Mesothelial cell of epicardium (in vitro differentiated cells): ENCODE measurements at places on chromosomes 5 and 9. TPM values are rescaled to one million over a fixed set of nuclear protein-coding genes. Genes with fewer than 3 reads are reported as not detected.
A peak's percentile ranks its signal among the peaks of the same experiment; 100 is the strongest.

GRCh38 chr5:76990899-76991459, 38.1 kb downstream of the CRHBP start:
- H3K4me1 ChIP-seq: peaks cover 3% of the 10 kb centered on the region
- no peak overlapping the region for H3K27ac ChIP-seq
- no peaks in the 10 kb centered on the region for H3K27me3 ChIP-seq
- DNase-seq: no peak

GRCh38 chr5:175629261-175629660, 28.6 kb upstream of the HRH2 start:
- H3K4me3 ChIP-seq: no peak overlapping the region
- no peak overlapping the region for H3K27ac ChIP-seq
- no peaks in the 10 kb centered on the region for H3K4me1 ChIP-seq
- DNase-seq: no peak
- no peaks in the 10 kb centered on the region for H3K36me3 ChIP-seq

DNA sequence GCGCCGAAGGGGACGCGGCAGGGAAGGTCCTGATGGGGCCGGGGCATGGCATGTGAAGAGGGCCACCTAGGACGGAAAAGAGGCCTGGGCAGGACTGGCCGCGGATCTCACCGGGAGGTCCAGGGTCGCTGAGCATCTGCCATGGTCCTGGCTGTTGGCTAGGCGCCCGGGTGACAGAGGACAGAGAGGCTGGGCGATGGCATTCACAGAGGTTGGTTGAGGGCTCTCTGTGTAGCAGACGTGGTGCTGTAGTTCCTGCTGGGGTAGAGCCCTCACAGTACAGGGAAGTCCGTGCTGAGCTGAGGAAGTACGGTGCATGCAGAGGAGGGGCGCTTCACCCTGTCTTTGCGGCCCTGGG, 427 bp downstream of the PCYOX1L start:
- H3K4me1 ChIP-seq: peaks cover 10% of the 10 kb centered on the region
- H3K36me3 ChIP-seq: peaks cover 8% of the 10 kb centered on the region

- no peak overlapping the region for H3K4me3 ChIP-seq
- H3K27me3 ChIP-seq: no peaks in the 10 kb centered on the region
- peaks cover 7% of the 10 kb centered on the region for H3K4me1 ChIP-seq
- H3K27ac ChIP-seq: no peak overlapping the region
These were observed 3.1 kb downstream of the TOR1B start for GRCh38 chr9:129806061-129806460.

DNA sequence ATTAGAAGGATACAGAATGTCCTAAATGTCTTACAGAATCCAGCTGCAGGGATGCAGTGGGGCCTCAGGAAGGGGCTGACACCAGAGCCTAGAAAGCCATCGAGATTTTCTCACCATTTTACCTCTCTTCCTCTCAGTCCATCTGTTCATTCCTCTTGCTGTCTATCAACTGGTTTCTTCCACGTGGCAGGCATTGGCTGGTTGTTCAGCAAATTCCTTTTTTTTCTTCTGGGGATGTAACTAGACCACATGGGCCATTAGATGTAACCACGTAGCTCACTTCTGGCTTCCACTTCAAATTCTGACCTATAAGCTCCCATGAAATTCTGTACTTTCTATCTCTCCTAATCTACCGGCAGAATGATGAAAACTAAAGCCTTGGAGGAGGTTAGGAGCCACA, 93.6 kb upstream of the MTAP start:
- no peak overlapping the region for H3K4me3 ChIP-seq
- peaks cover 50% of the 10 kb centered on the region for H3K4me1 ChIP-seq
- H3K36me3 ChIP-seq: no peaks in the 10 kb centered on the region
- H3K27me3 ChIP-seq: no peaks in the 10 kb centered on the region
- H3K27ac ChIP-seq: peak overlapping the region; percentile 22
- DNase-seq: no peak

GRCh38 chr5:129771058-129771838, 23.4 kb downstream of the MINAR2 start:
- DNase-seq: peak; percentile 51
- no peaks in the 10 kb centered on the region for H3K36me3 ChIP-seq
- H3K4me1 ChIP-seq: peaks cover 26% of the 10 kb centered on the region
- no peaks in the 10 kb centered on the region for H3K27me3 ChIP-seq
- peak overlapping the region; percentile 36 for H3K27ac ChIP-seq

GRCh38 chr5:154406231-154406630, 39.6 kb upstream of the SAP30L start:
- H3K27me3 ChIP-seq: peaks cover 17% of the 10 kb centered on the region
- H3K27ac ChIP-seq: no peak overlapping the region
- no peaks in the 10 kb centered on the region for H3K36me3 ChIP-seq
- DNase-seq: no peak

- H3K27ac ChIP-seq: no peak overlapping the region
- DNase-seq: no peak
- H3K27me3 ChIP-seq: no peaks in the 10 kb centered on the region
- H3K36me3 ChIP-seq: no peaks in the 10 kb centered on the region
- no peak overlapping the region for H3K4me3 ChIP-seq
- peaks cover 31% of the 10 kb centered on the region for H3K4me1 ChIP-seq
These were observed 276.3 kb downstream of the EPB41L4A start for GRCh38 chr5:112142769-112143270.

- DNase-seq: no peak
- H3K4me1 ChIP-seq: peaks cover 20% of the 10 kb centered on the region
- no peak overlapping the region for H3K4me3 ChIP-seq
- H3K27me3 ChIP-seq: peaks cover 18% of the 10 kb centered on the region
- H3K36me3 ChIP-seq: peaks cover 2% of the 10 kb centered on the region
- H3K27ac ChIP-seq: no peak overlapping the region
These were observed 78.0 kb upstream of the TNC start for GRCh38 chr9:115195912-115196311.

DNA sequence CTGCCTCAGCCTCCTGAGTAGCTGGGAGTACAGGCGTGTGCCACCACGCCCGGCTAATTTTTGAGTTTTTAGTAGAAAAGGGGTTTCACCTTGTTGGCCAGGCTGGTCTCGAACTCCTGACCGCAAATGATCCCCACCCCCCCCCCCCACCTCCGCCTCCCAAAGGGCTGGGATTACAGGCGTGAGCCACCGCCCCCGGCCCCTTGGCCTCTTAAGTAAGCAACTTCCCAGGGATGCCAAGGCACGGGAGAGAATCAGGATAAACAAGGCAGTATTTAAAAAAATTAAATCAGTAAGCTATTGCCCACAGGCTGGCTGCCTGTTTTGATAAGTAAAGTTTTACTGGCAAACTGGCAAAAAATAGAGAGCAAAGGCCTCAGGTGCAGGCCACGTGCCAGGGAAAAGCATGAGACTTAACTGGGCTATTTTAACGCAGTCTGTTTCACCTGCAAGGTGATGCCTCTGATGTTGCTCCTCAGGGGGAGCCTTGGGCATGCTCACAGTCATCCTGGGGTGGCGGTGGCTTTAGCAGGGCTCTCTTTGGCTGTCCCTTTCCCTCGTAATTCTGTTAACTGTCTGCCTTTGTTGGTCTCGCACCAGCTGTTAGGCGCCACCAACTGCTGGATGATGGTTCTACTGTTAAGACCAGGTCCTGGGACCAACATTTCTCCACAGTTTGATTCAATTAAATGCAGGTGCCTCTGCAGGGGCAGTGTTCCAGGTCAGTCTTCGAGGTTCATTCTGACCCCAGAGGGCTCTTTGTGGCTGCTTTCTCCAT, 19.4 kb upstream of the RNF130 start:
- no peaks in the 10 kb centered on the region for H3K36me3 ChIP-seq
- no peaks in the 10 kb centered on the region for H3K27me3 ChIP-seq
- peak overlapping the region; percentile 59 for H3K4me3 ChIP-seq
- no peak overlapping the region for H3K27ac ChIP-seq
- DNase-seq: no peak

DNA sequence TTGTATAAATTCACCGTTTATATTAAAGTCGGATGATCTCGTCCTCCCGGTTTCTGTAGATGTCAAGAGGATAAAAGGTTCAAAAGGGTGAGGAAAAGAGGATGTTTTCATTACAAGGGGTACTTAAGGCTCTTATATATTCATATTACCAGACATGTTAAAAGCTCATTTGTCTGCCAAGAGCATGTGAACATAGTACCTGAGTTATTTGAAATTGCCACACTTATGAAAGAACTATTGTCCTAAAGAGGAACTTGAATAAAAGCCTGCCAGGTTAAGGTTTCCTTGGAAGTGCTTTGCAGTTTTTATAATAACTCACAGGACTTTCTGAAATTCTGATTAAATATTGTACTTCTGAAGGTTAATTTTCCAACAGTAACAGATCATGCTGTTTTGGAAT, 1915.1 kb downstream of the MAT2B start:
- H3K27me3 ChIP-seq: no peaks in the 10 kb centered on the region
- no peaks in the 10 kb centered on the region for H3K36me3 ChIP-seq
- no peak overlapping the region for H3K4me3 ChIP-seq
- no peak for DNase-seq
- no peak overlapping the region for H3K27ac ChIP-seq
- no peaks in the 10 kb centered on the region for H3K4me1 ChIP-seq

GRCh38 chr5:167626341-167627123, 664.9 kb upstream of the WWC1 start:
- no peaks in the 10 kb centered on the region for H3K36me3 ChIP-seq
- H3K27ac ChIP-seq: no peak overlapping the region
- no peak overlapping the region for H3K4me3 ChIP-seq
- peaks cover 9% of the 10 kb centered on the region for H3K4me1 ChIP-seq

GRCh38 chr9:99931155-99931840, 24.8 kb downstream of the STX17 start:
- no peak overlapping the region for H3K4me3 ChIP-seq
- no peak overlapping the region for H3K27ac ChIP-seq
- H3K36me3 ChIP-seq: peaks cover 40% of the 10 kb centered on the region
- DNase-seq: no peak

DNA sequence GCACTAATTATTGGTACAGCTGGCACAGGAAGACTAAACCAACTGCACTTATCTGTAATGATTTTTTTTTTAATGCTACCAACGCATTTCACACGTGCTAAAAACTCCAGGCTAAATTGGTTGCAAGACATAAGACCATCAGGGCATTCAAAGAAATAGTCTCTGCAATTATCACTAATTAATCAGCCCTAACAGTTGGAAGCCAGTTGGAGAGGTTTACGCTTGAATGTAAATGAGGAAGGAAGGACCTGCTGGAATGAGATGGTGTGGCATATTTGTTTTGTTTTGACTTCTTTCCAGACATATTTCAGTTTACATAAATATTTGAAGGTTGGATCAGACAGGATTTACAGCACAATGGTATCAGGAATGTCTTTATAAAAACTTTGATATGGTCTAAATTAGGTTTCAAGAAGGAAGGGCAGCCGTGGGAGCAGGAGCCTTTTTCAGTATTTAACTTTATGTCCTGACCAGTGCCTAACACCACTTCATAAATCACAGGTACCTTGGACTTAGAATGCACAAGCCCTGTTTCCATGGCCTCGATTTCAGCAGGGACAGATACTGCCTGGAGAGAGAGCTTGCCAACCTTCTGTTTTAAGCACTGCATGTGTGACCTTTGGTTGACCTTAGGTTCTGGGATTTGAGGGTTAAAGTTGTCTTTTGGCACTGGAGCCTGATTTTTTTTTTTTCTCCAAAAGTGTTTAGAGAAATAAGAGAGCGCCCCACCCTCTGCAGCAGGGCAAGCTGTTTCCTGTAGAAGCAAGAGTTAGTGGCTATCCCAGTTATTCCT, 199.8 kb upstream of the MAP3K1 start:
- H3K27ac ChIP-seq: peak overlapping the region; percentile 93
- H3K4me3 ChIP-seq: no peak overlapping the region
- DNase-seq: no peak
- peaks cover 16% of the 10 kb centered on the region for H3K36me3 ChIP-seq
- H3K4me1 ChIP-seq: peaks cover 29% of the 10 kb centered on the region

DNA sequence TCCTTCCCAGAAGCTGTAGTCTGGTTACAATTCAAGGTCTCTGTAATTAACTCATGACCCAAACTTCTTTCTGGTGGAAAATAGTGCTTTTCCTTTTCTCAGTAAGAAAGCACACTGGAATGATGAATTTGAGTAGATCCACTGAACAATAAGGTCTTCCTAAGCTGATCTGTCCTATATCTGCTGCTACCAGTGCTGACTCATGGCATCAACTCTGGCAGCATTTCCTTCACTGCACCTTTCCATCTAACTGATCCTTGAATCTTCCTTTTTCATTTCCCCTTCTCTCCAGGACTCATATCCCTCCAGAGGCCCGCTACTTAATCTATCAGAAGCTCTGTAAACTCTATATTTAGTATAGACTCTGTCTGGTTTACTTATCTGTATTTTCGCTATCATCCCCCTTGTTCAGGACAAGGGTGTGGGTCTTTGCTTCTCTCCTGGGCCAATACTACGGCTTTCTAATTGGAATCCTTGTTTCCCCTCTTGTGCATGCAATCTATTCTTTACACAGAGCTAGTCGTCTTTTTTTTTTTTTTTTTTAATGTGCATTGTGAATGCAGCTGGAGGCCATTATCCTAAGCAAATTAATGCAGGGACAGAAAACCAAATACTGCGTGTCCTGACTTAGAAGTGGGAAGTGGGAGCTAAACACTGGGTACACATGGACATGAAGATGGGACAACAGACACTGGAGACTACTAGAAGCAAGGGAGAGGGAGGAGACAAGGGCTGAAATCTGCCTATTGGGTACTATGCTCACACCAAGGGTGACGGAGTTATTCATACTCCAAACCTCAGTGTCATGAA, 192.2 kb upstream of the RPS23 start:
- no peak overlapping the region for H3K4me3 ChIP-seq
- H3K27ac ChIP-seq: peak overlapping the region; percentile 1
- H3K27me3 ChIP-seq: no peaks in the 10 kb centered on the region
- H3K36me3 ChIP-seq: no peaks in the 10 kb centered on the region
- H3K4me1 ChIP-seq: peaks cover 7% of the 10 kb centered on the region
- DNase-seq: no peak

DNA sequence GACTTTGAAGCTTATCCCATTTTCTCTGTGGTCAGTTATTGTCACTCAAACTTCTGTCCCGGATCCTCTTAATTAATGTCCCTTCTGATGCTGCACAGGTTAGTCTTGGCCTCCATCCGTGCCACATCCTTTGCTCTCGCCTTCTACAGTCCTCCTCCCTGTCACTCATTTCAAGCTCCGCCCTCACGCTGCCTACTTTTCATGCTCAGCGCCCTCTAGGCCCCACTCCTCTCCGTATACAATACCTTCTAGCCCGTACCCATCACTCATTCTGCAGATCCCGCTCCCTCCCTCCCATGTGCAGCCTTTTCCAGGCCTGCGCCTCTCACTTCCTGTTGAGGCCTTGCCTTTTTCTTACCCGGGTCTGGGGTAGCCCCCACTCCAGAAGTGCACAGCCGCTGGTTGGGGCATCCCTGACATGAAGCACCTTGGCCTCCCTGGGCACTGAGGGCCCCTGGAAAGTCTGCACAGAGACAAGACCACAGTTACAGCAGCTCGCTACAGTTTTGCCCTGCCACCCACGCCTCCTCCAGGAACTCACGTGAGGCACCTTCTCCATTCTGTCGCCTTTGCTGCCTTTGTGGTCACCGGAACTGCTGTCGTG, 88.5 kb upstream of the SLC25A48 start:
- peaks cover 17% of the 10 kb centered on the region for H3K4me1 ChIP-seq
- no peak for DNase-seq
- H3K36me3 ChIP-seq: peaks cover 12% of the 10 kb centered on the region

GLRA1 gene
- total RNA-seq: not detected in 3 replicates

MBLAC2 gene
- total RNA-seq: 5.0 to 5.2 TPM (median 5.1 TPM) in 3 replicates

ANKRD20A1 gene
- total RNA-seq: 2.6 to 6.8 TPM (median 6.5 TPM) in 3 replicates

PDGFRB gene
- total RNA-seq: 100 to 105 TPM (median 102 TPM) in 3 replicates

FBXO4 gene
- total RNA-seq: 5.6 to 6.8 TPM (median 5.9 TPM) in 3 replicates
